ENCODE measurements at places on chromosomes 3 and 15.

GRCh38 chr3:127411083-127411727, 123.4 kb upstream of the PRR20G start:
- H3K27me3 ChIP-seq: peaks cover 11% of the 10 kb centered on the region
- no peaks in the 10 kb centered on the region for H3K4me1 ChIP-seq
- H3K36me3 ChIP-seq: no peaks in the 10 kb centered on the region

GRCh38 chr15:101116681-101116976, 135.2 kb downstream of the CHSY1 start:
- peaks cover 11% of the 10 kb centered on the region for H3K4me1 ChIP-seq
- H3K27ac ChIP-seq: no peak overlapping the region
- no peak overlapping the region for H3K4me3 ChIP-seq
- no peaks in the 10 kb centered on the region for H3K36me3 ChIP-seq
- no peak for DNase-seq

DNA sequence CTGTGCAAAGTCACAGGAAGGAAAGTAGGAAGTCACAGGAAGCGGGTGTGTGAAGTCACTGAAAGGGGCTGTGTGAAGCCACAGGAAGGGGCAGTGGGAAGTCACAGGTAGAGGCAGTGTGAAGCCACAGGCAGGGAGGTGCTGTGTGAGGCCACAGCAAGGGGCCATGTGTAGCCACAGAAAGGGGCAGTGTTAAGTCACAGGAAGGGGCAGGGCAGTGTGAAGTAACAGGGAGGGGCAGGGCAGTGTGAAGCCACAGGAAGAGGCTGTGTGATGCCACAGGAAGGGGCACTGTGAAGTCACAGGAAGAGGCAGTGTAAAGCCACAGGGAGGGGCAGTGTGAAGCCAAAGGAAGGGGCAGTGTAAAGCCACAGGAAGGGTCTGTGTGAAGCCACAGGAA, 36.5 kb downstream of the GASK1A start:
- DNase-seq: no peak
- no peaks in the 10 kb centered on the region for H3K27me3 ChIP-seq
- peaks cover 2% of the 10 kb centered on the region for H3K36me3 ChIP-seq
- no peak overlapping the region for H3K27ac ChIP-seq

GRCh38 chr15:72169921-72170611, 27.5 kb downstream of the GRAMD2A start:
- no peak overlapping the region for H3K4me3 ChIP-seq
- no peak for DNase-seq
- H3K36me3 ChIP-seq: no peaks in the 10 kb centered on the region
- H3K27me3 ChIP-seq: peaks cover 9% of the 10 kb centered on the region

DNA sequence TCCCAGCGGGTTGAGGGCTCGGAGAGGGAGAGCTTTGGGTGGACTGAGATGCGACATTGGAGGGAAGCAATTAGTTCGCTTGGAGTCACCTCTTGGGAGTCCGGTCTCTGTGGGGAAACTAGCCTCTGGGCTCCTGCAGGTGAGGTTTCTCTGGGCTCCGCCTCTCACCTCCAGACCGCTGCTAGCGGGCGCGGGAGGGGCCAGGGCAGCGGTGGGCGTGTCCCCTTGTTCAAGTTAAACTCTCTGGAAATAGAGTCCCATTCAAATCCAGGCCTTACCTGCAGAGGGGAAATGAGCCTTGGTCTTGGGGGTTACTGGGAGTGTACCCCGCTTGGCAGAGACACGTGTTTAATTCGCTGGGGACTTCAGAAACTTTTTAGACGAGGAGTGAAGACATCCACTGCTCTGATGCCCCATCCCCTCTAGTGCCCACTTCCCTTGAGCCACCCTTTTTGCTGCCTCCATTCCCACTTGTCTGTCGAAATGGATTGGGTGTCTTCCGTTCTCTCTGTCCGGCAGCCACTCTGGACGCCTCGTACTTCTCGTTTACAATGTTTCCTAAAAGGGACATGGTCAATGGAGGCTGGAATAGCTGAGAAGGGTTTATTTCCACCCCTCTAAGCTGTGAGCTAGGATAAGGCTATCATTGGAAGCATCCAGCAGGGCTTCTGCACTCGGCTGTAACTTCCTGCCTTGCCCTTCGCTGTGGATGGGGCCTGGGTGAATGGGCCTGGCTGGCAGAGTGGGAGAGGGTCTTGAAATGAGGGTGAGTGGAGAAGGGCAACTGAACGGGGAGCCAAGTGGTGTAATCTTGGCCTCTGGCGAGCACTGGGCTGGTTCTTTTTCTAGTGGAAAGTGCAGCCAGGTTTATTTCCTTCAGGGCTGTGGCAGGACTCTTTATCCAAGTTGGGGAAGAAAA, 1.1 kb downstream of the MITF start:
- H3K4me3 ChIP-seq: peak overlapping the region; percentile 55
- no peak overlapping the region for H3K27ac ChIP-seq
- peaks cover 49% of the 10 kb centered on the region for H3K27me3 ChIP-seq
- peaks cover 9% of the 10 kb centered on the region for H3K4me1 ChIP-seq
- H3K36me3 ChIP-seq: no peaks in the 10 kb centered on the region

DNA sequence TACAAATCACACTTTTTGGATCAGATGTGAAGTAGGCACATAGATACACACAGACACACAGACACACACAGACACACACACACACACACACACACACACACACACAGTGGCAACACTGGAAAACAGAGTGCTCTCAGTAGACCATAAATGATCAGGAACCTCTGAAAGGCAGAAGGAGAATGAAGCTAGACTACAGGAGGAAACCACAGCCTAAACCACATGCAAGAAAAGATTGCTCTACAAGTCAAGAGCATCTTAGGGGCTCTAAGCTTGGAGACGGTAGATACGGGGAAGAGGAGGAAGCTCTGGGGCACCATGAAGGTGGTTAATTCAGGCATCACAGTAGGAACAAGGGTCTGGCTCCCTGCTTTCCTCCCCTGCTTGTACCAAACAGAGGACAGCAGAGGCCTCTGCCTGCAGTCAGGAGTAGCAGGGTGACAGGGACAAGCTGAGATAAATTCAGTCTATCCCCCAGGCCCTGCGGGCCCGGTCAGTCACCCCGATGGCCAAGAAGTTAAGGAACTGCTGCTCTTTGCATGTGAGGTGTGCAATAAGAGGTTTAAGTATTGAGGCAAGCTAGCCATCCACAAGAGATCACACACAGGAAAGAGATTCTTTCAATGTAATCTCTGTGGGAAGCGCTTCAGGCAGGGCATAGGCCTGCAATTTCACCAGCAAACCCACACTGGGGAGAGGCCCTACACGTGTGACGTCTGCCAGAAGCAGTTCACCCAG, 23.5 kb upstream of the ARPIN start:
- H3K36me3 ChIP-seq: no peaks in the 10 kb centered on the region
- H3K27ac ChIP-seq: no peak overlapping the region
- peak; percentile 12 for DNase-seq
- H3K27me3 ChIP-seq: peaks cover 36% of the 10 kb centered on the region

GRCh38 chr15:70783610-70784022, 20.3 kb upstream of the UACA start:
- no peak overlapping the region for H3K4me3 ChIP-seq
- no peaks in the 10 kb centered on the region for H3K36me3 ChIP-seq
- H3K4me1 ChIP-seq: no peaks in the 10 kb centered on the region
- no peak overlapping the region for H3K27ac ChIP-seq
- DNase-seq: no peak

DNA sequence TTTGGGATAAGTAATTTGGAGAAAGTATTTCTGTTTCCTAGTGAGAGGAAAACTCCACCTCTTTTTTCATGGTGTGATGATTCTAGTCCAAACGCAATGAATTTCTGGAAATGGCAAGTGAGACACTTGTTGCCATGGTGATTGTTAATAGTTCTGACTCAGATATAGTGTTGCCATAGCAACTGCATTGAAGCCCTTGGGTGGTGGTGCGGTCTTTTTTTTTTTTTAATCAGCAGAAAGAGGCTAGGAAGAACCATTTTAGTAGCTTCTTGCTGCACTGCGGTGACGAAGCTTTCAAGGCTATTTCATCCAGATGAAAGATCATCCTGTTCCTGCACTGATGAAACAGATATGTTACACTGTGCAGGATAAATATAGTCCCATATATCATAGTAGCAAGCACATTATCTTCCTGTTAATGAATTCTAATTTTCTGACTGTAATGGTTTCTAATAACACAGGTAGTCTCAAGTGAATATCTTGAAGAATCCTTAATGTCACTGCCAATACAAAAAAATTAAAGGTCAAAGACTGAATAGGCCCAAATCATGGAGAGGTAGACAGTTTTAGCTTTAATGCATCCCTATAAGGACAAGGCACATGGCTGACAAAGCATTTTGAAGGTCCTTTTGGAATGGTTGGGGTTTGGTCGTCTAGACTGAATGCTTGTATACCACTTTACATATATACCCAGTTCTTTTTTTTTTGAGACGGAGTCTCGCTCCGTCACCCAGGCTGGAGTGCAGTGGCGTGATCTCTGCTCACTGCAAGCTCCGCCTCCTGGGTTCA, 125.1 kb upstream of the ZBTB20 start:
- no peak overlapping the region for H3K4me3 ChIP-seq
- DNase-seq: no peak
- no peaks in the 10 kb centered on the region for H3K36me3 ChIP-seq

DNA sequence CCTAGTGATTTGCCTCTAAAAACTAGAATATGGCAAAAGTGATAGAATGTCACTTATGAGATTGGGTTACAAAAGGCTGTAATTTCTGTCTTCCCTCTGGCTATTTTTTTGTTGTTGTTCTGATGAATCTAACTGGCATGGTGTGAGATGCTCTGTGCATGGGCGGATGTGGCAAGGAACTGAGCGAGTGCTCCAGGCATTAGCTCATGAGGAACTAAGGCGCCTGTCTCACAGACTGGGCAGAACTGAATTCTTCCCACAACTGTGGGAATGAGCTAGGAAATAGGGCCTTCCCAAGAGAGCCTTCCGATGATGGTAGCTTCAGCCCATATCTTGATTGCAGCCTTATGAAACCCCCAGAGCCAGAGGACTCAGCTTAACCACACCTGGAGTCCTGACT, 222.5 kb downstream of the NR2F2 start:
- DNase-seq: no peak
- H3K4me1 ChIP-seq: no peaks in the 10 kb centered on the region
- H3K27ac ChIP-seq: no peak overlapping the region
- H3K4me3 ChIP-seq: no peak overlapping the region

GRCh38 chr3:156643729-156644389, 30.5 kb upstream of the TIPARP start:
- peak overlapping the region; percentile 88 for H3K27ac ChIP-seq
- peak overlapping the region; percentile 72 for H3K4me3 ChIP-seq

- no peaks in the 10 kb centered on the region for H3K27me3 ChIP-seq
- no peak overlapping the region for H3K27ac ChIP-seq
- no peak for DNase-seq
- no peaks in the 10 kb centered on the region for H3K4me1 ChIP-seq
- no peak overlapping the region for H3K4me3 ChIP-seq
- no peaks in the 10 kb centered on the region for H3K36me3 ChIP-seq
These were observed 272.9 kb downstream of the TBC1D5 start for GRCh38 chr3:17469520-17469919.

DNA sequence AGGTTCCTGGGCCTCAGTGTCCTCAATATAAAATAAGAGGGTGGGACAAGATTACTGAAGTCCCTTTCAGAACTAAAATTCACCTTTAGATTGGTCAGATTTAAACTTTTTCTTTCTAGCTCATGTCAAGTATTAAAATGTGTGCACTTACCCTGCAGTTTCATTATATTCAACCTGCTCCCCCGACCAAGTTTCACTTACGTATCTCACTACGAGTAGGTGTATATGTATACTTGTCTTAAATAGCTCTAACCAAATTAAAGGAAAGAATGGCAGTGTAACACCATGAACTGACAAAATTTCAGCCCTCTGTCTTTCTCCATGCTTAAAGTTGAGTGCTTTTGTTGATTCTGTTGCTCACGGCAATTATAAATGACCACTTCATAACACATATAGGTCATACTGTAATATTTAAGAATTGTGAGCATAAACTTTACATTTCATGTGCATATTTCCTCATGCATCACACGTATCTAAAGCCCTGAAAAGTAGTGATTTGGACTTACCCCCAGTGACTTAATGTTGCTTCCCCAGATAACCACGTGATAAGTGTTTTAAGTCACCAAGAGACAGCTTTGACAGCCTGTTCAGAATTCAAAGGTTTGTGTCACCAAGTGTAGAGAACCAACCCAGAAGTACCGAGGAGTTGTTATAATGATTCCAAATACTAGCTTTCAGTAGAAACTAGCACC, 70.0 kb downstream of the PGPEP1L start:
- no peak for DNase-seq
- peaks cover 19% of the 10 kb centered on the region for H3K36me3 ChIP-seq
- no peak overlapping the region for H3K4me3 ChIP-seq
- H3K4me1 ChIP-seq: peaks cover 22% of the 10 kb centered on the region
- peak overlapping the region; percentile 40 for H3K27ac ChIP-seq

DNA sequence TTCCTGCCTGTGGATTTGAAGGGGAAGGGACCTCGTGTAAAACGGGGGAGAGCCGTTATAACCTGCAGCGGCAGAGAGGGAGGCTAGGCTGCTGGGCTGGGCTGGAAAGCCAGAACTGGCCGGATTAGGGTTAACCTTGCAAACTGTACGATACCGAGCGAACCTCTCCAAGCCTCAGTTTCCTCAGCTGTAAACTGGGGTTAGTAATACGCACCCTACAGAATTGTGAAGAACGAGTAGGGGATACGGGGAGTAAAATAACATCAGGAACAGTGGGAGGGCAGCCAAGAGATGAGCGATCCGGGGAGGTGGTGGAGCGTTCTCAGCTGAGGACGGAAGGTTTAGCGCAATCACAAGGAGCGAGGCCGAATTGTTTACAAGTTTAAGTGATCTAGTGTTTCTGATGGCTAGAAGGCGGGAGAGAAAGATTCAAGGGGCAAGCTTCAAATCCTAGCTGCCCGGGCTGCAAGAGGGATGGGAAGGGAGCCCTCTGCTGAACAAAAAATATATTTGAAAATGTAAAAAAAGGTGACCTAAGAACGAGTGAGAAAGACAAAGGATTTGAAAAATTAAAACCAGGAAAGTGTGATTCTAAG, 768 bp upstream of the SEMA5B start:
- peaks cover 14% of the 10 kb centered on the region for H3K4me1 ChIP-seq
- no peak for DNase-seq
- peaks cover 62% of the 10 kb centered on the region for H3K27me3 ChIP-seq
- peak overlapping the region; percentile 74 for H3K4me3 ChIP-seq
- no peak overlapping the region for H3K27ac ChIP-seq

DNA sequence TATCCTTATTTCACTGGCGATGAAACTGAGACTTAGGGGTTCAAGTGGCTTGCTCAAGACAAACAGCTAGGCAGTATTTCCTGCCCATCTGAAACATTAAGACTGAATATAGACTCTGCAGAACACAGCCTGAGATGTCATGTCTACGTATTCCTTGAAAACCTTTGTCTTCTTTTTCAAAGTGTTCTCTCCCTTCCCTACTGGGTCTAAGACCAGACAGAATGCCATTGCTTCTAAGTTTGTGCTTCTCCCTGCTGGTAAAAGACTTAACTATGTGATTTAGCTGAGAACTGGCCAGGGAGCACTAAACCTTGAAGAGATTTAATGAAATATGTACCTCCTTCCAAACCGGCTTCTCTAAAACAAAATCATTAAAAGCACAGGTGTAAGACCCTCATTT, 9.9 kb downstream of the BCL6 start:
- no peak overlapping the region for H3K27ac ChIP-seq
- peaks cover 45% of the 10 kb centered on the region for H3K4me1 ChIP-seq
- no peak overlapping the region for H3K4me3 ChIP-seq

- H3K36me3 ChIP-seq: no peaks in the 10 kb centered on the region
- H3K27me3 ChIP-seq: peaks cover 4% of the 10 kb centered on the region
- H3K27ac ChIP-seq: no peak overlapping the region
- no peaks in the 10 kb centered on the region for H3K4me1 ChIP-seq
- no peak overlapping the region for H3K4me3 ChIP-seq
These were observed 238.8 kb downstream of the GAP43 start for GRCh38 chr3:115862099-115862498.

- H3K4me1 ChIP-seq: peaks cover 94% of the 10 kb centered on the region
- DNase-seq: no peak
- peak overlapping the region; percentile 53 for H3K4me3 ChIP-seq
- H3K36me3 ChIP-seq: peaks cover 38% of the 10 kb centered on the region
- H3K27ac ChIP-seq: peak overlapping the region; percentile 86
These were observed 48.7 kb downstream of the CHSY1 start for GRCh38 chr15:101203029-101203573.
